ENCODE measurements at places on chromosomes 4 and X.
A peak's percentile ranks its signal among the peaks of the same experiment; 100 is the strongest.

DNA sequence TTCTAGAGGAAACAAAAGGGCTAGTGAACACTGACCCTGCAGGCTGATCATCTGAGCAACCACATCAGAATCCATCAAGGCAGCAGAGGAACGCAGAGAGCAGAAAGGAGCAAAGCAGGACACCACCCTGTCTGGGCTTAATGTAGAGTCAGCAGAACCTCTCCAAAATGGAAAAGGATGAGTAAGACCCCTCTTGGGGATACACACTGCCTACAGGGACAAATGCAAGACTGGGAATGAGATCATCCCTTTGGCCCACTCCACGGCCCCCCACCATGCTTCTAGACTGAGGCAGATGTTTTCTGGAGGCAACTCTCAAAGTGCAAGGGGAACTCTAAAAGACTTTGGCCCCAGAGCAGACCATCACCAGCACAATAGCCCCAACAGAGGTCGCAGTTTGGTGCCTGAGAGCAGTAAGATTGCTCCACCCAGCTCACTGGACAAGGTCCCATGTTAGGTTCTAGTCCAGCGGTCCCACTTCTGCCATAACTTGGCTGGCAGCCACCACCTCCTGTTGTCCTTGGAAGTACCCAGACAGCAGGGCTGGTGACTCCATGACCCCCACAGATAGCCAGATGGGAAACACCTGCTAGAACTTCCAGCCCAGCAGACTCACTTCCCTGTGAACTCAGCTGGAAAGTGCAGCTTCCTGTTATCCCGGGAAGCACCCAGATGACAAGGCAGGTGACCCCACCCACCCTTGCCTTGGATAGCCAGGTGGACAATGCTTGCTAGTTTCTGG, 372.7 kb downstream of the INPP4B start:
- DNase-seq, result peak; percentile 31

DNA sequence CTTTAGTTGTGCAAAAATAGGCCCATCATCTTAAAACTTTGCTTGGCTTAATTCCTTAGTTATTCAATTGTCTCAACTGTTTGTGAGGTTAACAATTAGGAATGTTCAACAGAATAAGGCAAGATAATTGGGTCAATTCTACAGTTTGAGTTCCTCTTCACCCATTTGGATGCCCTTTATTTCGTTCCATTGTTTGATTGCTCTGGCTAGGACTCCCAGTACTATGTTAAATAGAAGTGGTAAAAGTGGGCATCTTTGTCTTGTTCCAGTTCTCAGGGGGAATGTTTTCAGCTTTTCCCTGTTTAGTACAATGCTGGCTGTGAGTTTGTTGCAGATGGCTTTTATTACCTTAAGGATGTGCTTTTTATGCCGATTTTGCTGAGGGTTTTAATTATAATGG, 761.5 kb upstream of the GRIA3 start:
- DNase-seq, result no peak

GRCh38 chr4:13298655-13299054, 185.5 kb downstream of the RAB28 start:
- DNase-seq, result no peak

- DNase-seq, result no peak
Observed at GRCh38 chr4:111639120-111639690, 506.0 kb upstream of the FAM241A start.

DNA sequence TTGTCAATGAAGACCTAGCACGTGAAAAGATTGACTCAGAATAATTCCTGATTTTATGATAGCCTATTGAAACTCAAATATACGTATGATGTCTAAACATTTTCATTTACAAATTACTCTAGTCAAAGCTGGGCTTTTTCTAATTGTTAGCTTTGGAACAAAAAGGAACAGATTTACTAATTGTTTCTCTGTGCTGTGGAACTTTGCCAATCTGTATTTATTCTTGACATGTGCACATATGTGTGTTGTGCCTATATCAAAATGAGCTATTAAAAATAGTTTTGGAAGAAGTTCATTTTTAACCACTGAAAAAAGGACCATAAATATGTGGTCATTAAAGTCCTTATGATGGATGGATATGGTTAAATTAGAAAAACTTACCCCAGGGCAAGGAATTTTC, 85.4 kb upstream of the PACRGL start:
- DNase-seq, result no peak

DNA sequence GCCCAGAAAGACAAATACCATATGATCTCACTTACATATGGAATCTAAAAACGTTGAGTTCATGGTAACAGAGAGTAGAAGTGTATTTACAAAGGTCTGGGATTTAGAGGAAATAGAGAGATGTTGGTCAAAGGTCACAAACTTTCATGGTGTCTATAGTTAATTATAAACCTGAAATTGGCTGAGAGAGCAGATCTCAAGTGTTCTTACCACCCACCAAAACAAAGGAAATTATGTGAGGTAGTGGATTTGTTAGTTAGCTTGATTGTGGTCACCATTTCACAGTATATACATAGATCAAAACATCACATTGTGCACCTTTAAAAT, 186.8 kb downstream of the NWD2 start:
- DNase-seq, result no peak

GRCh38 chr4:123468479-123469031, 72.0 kb downstream of the SPRY1 start:
- DNase-seq, result no peak

DNA sequence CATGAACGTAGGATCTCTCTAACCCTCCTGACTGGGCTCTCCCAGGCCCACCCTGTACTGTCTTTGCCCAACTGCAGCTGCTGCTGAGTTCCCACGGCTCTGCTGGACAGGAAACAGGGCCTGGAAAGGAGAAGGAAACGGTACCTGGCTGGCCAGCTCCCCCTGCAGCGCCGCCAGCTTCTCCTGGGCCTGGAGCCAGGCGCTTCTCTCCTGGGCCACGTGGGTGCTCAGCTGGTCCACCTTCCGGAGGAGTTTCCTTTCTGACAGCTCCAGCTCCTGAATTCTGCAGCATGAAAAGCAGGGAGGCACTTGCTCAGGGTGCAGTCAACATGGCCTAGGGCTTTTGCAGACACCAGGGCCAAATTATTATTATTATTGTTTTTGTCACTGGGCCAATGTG, 6.5 kb downstream of the C4orf50 start:
- peak; percentile 72 for DNase-seq

DNA sequence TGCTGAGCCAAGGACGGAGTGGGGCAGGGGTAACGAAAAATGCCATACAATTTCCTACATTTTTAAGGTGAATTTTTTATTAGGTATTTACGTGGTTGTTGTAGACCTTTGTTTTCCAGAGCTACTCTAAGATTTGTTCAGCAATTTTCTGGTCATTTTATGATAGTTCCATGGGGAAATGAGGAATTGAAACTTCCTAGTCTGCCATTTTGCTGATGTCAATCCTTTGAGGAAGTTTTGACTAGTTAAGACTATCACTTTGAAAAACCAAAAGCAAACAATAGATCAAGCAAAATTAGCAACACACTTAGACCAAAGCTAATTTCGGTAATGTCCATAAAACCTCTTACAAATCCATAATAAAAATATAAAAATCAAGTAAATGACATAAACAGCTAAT, 7.0 kb upstream of the TLR3 start:
- DNase-seq, result no peak

- no peak for DNase-seq
Observed at GRCh38 chr4:186848437-186848836, 124.8 kb upstream of the FAT1 start.

GRCh38 chrX:50723006-50723405, 91.0 kb downstream of the SHROOM4 start:
- DNase-seq, result no peak

- peak; percentile 25 for DNase-seq
Observed at GRCh38 chr4:107760281-107760947, 40.4 kb upstream of the PAPSS1 start.
